Stimulated activated CD4-positive, alpha-beta T cell treated with anti-CD3 and anti-CD28 coated beads, Interleukin-4, amount 100 ng/mL, for 4 hours (primary cell): ENCODE measurements at places on chromosomes 5 and 9.

DNA sequence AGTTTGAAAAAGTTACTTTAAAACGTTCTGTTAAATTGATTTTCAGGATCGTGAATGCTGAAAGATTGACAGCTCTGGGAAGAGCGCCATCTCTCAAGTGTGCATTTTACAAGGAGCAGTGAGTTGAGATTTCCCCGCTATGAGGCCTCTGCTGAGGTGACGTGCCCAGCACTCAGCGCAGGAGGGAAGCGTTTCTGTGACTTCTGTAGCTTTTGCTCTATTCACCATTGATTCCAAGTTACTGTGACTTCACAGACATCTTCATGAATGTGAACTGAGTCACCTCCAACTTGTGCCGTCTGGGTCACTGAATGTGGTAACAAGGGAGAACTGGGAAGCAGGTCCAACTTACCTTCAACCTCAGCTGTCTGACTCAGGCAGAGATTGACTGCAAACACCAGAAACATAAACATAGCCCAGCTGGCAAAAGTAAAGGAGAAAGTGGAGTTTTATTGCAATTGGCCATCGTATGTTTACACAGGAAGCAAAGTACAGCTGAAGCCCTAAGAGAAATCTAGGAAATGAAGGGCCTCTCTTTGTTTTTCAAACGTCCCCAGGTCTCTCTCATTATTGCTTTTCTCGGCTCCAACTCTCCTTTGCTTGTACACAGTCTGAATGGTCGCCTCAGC lies 428.8 kb upstream of the CLINT1 start:
- DNase-seq, result no peak

DNA sequence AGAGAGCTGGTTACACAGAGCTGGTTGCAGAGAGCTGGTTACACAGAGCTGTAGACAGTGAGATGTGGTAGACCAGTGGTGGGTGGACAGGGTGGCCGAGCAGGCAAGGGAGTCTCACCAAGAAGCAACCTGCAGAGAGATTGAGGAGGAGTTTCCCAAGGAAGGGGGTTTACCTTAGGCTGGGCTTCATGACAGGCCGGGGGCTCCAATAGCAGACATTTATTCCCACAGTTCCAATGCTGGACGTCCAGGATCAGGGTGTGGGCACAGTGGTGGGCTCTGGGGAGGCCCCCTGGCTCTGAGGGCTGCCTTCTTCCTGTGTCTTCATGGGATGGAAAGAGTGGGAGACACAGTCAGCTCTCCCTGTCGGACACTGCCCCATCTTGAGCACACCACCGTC lies 386.9 kb upstream of the IRX4 start:
- DNase-seq, result no peak

DNA sequence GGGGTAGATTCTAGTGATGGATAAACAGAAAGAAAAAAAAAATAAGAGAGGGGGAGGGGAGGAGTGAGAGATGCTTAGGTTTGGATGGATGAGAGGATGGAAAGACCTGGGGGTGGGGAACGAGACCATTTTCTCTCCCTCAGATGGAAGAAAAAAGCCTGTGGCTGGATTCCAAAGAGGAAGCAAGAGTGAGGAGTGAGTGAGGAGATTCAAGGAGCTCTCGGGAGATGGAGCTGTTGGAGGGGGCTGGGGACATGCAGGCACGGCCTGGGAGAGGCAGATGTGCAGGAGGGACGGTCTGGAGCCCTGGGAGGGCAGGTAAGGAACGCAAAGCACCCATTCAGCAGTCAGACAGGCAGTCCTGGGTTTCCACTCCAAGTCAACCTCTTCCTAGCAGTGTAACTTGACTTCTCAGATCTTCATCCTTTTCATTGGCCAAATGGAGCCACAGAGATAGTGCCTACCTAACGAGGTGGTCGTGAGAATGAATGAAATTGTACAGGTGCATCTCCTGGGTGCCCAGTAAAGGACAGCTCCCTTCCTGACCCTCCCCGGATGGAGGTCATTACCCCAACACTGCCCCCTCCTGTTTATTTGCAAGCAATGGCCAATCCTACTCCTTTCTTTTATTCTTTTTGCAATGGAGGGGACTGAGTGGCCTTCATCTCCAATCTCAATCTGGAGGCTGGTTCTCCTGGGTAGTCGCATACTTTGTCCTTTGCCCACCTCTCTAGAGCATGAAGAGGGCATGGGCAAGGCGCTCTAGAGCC lies 52.2 kb downstream of the PCDH1 start:
- no peak for DNase-seq

DNA sequence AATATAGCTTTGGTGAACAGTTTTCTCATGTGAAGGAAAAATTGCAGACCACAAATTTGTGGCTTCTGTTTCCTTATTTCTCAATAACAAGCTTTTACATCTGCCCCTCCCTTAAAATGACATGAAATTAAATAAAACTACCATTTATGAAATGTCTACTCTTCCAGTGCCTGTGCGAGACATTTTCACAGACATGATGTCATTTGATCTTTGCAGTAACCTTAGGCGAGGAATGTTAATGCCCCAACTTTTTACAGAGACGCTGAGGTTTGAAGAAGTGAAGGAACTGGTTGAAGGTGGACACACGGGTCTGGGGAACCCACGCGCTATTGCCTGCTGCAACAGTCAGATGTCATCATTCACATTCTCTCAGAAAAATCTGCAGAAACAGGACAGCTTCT lies 61.5 kb downstream of the OSTF1 start:
- DNase-seq, result no peak

GRCh38 chr5:84215521-84215920 lies 169.2 kb downstream of the EDIL3 start:
- DNase-seq, result no peak

GRCh38 chr9:72931437-72931836 lies 21.4 kb downstream of the ALDH1A1 start:
- DNase-seq, result no peak

DNA sequence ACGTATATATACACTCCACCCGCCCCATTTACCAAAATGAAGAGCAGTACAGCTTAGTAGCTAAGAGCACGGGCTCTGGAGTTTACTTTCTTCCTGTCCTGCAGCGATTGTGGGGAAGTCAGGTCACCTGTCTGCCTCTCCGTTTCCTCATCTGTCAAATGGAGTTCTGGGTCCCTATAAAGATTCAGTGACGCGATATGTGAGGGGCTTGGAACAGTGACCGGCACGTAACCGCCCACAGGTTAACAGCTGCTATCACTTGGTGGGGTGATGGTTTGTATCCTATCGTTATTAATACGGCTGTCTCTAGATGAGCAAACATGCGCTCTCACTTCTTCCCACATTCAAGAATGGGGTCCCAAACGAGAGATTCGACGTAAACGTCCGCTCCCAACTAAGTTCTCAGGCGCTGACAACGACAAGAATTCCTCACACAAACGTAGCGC lies 426 bp downstream of the FAM114A2 start:
- DNase-seq, result peak; percentile 11

DNA sequence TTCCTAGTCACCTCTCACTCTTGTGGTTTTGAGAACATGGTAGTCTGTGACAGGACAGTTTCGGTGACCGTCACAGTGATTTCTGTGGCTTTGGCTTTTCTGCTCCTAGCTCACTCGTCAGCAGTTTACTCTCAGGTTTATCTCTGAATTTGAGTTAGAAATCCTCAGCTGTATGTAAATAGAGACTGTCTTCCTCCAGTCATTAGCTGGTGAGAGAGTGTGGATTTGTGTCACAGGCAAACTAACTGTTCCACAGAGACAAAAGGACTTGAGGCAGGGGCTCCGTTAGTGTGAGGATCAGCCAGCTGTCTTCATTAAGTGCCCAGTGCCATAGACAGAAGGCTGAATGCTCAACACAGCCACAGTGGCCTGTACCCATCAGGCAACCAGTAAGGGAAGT lies 131.4 kb downstream of the CD180 start:
- DNase-seq, result no peak

- no peak for DNase-seq
Measured at GRCh38 chr9:4073371-4073770, 226.5 kb downstream of the GLIS3 start.
